ENCODE measurements at places on chromosomes 1 and 21.
A peak's percentile ranks its signal among the peaks of the same experiment; 100 is the strongest.

- DNase-seq: no peak
Measured at GRCh38 chr21:41368735-41369104, 6.9 kb downstream of the MX2 start.

- no peak for DNase-seq
Measured at GRCh38 chr1:119159111-119159510, 18.7 kb upstream of the WARS2 start.

DNA sequence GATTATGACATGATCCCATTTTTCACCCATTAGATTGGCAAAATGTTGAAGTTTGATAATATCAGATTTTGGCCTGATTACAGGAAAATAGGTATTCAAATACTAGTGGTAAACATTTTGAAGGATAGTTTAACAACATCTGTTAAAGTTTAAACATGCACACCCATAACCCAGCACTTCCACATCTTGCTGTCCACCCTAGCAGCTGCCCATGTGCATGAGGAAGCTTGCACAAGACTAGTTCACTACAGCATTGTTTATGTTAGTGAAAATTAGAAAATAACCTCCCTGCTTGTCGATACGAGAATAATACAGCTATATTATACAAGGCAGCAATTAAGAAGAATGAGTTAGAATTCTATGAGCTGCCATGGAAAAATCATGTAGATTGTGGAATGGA lies 127.6 kb downstream of the C1orf21 start:
- no peak for DNase-seq

GRCh38 chr1:15362096-15362736 lies 47.5 kb upstream of the EFHD2 start:
- DNase-seq: no peak

DNA sequence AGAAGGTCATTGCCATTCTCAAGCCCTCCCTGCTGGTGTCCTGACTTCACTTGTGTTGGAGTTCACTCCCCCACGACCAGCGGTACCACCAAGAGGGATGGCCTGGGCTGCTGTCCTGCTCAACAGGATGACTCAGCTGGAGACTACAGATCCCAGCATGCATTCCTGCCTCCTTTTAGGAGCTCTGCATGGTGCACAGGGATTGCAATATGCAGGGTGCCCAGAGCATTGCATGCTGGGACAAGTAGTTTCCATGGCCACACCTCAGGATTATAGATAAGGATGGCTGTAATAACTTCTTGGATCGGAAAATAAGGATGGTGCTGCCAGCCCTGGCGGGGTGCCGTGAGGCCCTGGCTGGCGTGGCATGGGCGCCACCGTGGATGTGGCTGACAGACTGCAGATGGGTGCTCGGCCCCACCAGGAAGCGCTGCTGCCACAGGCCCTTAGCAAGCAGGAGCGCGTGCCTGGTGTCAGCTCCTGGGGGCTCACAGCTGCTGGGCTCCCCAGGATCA lies 150.0 kb downstream of the CASZ1 start:
- DNase-seq: no peak

- no peak for DNase-seq
Measured at GRCh38 chr1:58695206-58695605, 4.7 kb downstream of the MYSM1 start.

GRCh38 chr1:221704306-221704705 lies 37.6 kb downstream of the DUSP10 start:
- DNase-seq: no peak

DNA sequence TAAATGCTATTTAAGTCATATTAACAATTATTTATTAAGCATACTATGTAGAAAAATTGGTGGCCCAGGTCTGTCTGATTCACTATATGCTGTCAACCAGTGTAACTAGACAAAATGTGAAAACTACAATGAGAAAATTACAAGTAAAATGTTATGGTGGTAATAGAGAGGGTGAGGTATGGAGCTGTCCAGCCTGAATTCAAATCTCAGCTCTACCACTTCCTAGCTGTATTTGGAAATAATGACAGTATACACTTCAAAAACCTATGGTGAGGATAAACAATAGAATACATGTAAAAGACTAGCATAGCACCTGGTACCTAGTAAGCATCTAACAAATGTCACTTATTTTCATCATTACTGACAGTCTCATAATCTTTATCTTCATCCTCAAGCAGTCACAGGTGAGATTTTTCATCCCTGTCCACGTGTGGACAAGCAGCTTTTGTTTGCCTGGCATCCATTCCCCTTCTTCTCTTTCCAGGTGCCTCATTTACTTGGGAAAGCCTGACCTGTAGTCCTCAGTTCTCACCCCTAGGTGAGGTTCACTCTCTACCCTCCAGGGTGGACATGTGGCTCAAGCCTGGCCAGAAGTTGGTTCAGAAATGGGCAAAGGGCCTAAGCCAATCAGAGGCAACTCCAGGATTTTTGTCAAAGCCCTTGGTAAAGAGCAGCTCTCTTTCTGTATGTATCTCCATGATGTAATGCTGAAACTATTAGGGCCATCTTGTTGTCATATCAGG lies 29.5 kb downstream of the EGLN1 start:
- no peak for DNase-seq

DNA sequence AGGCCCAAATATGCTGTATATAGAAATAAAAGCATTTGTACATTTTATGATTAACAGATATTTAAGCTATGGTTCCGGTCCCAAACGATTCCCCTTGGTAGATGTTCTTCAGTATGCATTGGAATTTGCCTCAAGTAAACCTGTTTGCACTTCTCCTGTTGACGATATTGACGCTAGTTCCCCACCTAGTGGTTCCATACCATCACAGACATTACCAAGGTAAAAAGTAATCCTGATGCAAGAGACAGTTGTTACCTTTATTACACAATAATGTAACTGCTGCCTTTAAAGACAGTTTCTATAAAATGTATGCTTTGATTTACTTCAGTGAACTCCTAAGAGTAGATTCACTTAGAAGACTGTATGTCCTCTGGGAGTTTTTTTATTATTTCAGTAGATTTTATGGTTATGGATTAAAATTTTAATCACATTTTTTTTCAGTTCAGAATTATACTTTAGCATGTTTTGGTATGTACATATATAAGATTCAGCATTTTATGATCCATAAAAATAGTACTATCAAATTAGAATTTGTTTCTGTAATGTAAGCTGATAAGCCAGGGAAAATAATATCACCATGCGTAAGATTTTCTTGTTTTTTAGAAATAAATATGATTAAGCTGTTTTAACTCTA lies 96.5 kb downstream of the USP25 start:
- peak; percentile 43 for DNase-seq

- DNase-seq: no peak
Measured at GRCh38 chr1:67898033-67898726, 64.9 kb upstream of the GNG12 start.

DNA sequence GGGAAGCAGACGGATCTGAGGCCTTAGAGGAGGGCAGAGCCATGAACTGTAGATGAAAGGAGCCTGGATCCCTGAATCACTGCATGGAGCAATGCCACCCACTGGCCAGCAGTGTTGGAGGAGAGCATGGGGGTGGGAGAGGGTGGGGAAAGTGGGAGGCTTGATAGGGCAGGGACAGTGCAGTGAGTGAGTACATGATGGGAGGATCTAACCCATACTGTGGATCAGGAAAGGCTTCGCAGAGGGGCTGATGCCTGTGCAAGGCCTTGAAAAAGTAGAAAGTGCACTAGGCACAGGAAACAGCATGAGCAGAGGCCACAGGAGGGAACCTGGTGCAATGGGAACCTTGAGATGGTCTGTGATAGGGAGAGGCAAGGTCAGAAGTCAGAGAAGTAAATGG lies 391.9 kb downstream of the PTPRU start:
- DNase-seq: no peak

- no peak for DNase-seq
Measured at GRCh38 chr1:61090546-61091202, 8.3 kb downstream of the NFIA start.

DNA sequence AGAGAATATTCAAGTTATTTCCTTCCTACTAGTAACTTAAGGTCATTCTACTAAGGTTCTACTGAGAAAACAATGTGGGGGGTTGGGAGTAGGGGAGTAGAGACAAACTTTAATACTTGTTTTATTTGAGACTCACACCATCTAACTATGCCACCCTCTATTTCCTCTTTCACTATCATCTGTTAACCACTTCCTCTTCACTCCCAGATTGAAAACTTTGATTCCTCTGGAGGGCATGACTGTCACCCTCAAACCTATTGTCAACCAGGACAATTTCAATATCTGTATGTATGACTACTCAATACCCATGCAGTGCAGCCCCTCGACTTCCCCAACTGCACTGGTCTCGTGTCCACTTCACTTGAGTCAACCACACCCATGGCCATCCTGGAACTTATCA lies 165.6 kb upstream of the POGK start:
- no peak for DNase-seq
